ENCODE measurements at places on chromosomes 1 and 21.
A peak's percentile ranks its signal among the peaks of the same experiment; 100 is the strongest.

- DNase-seq: no peak
Observed at GRCh38 chr1:91621907-91622306, 121.3 kb downstream of the CDC7 start.

DNA sequence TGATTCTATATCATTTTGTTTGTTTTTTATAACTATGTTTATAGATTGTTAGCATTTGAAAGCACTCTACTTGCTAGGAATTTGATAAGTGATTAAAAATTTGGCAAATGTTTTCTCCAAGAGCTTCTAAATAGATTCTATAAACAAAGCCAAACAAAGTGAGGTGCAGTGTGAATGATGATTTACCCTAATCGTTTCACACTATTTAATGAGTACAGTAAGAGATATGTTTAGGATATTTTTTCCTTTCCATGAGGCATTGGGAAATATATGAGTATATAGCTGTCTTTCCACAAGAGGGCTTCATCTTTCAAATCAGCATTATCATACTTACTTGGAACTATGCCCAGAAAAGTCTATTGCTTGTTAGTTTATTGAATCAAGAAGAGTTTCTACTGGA, 277.0 kb upstream of the BRINP3 start:
- DNase-seq: peak; percentile 3

- no peak for DNase-seq
Observed at GRCh38 chr1:156857532-156857931, 1.4 kb downstream of the INSRR start.

DNA sequence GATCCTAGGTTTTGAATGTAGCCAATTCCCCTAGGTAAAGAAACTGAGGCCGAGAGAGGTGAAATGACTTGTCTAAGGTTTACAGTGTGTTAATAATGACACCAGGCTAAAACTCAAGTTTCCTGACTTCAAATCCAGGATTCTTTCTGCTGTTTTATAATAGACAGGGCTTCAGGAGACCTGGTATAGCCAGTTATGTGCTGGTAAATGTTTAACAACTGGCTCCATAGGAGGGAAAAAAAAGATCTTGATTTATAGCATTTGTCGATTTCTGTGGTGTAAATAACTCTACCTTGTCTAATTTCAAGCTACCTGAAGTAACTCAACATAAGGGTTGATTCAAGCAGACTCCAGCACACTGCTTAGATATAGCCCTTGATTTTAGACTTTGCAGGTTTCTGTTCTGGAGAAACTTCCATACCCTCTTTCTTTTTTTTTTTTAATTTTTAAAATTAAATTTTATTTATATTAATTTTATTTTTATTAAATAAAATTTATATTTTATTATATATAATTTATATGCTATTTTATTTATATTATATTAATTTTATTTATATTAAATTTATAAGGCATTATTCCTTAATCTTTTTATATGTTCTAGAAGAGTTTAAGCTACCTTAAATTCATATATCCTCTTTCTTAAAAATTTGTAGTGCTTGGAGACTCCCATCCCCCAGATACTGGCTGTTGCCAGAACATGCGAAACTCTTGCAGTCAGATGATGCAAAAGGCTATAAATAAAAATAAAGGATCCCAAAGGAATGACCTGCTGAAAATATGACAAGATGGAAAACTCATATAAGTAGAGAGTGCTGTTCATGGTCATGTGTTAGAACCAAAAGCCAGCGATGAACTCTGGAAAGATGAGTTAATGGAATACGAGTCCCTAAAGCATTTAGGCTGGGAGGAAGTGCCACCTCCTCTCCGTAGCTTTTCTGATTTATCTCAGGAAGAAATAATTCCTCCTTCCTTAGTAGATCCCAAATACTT, 35.4 kb upstream of the SRSF10 start:
- no peak for DNase-seq

GRCh38 chr1:100631015-100631551, 88.5 kb upstream of the VCAM1 start:
- no peak for DNase-seq

DNA sequence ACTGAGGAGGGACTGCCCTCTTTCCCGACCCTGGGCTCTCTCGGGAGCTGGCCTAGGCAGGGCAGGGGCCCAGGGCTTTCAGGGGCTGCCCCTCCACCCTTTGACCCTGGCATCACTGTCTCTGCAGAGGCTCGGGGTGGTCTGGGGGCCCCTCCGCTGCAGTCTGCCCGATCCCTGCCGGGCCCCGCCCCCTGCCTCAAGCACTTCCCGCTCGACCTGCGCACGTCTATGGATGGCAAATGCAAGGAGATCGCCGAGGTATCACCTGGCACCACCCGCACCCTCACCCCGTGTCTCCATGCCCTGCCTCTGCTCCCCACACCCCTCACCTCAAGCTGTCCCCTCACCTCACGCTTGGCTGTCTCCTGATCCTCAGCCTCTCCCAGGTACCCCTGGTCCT, 5.5 kb downstream of the AMPD2 start:
- DNase-seq: no peak

- DNase-seq: no peak
Observed at GRCh38 chr1:175138579-175138978, 54.0 kb downstream of the KIAA0040 start.

- no peak for DNase-seq
Observed at GRCh38 chr21:22280851-22281250, 1282.6 kb downstream of the NCAM2 start.

DNA sequence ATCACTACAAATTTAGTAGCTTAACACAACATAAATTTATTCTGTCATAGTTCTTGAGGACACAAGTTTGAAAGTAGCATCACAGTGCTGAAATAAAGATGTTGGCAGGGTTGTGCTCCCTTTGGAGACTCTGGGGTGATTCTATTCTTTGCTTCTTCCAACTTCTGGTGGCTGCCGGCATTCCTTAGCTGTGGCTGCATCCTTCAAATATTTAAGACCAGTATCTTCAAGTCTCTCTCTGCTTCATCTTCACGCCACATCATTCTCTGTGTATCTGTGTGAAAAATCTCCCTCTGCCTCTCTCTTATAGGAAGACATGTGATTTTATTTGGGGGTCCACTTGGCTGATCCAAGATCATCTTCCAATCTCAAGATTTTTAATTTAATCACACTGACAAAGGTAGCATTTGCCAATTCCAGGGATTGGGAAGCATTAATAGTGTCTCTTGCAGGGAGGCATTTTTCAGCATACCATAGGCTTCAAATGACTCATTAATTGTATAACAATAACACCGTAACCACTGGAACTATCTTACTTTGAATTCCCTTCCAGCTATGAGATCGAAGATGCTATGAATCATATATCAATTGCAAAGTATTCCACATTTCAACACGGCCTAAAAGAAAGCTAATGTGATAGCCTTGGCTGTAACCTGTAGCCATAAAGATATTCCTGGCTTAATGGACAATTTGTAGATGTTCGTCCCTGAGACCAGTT, 74.6 kb downstream of the DPT start:
- DNase-seq: no peak

- no peak for DNase-seq
Observed at GRCh38 chr1:10744029-10744428, 52.4 kb downstream of the CASZ1 start.

- DNase-seq: no peak
Observed at GRCh38 chr1:110055493-110056284, 14.8 kb downstream of the ALX3 start.

DNA sequence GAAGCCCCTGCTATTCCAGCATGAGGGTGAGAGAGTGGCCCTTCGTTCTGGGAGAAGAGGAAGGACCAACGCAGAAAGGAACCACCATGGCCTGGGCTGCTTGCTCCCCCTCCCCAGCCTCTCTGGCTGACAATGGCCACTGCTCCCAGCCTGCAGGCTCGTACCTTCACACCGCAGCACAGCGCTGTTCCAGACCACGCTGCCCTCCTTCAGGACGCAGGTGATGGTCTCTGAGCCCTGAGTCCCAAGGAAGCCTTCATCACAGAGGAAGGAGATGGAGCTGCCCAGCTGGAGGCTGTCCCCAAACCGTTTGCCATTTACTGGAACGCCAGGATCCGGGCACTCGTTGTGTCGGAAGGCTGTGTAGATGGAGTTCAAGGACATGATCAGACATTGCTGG, 124.9 kb upstream of the HMGB4 start:
- DNase-seq: no peak

DNA sequence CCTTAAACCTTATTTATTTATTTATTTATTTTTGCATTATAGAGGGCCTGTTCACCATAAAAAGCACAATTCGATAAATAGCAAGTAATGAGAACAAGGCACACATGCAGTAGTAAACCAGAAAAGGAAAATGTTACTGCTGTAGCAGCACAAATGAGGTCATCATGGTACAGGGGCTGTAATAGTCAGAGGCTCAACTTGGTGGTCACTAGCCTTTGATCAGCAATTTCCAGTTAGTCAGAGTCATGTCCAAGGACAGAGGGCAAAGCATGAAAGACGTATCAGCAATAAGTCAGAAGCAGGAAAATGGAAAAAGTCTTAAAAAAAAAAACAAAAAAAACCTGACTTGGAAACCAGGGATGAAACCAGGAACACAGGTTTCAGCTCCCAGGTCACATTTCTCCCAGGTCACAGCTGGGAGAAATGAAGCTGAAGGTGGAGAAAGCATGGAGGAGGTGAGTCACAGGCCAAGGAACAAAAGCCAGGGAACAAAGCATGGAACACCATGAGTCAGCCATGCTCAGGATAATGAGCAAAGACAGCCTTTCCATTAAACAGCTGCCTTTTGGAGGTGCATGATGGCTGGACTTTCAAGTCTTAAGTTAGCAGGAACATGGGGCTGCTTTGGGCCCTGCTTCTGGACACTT, 556.3 kb downstream of the LTN1 start:
- no peak for DNase-seq

- no peak for DNase-seq
Observed at GRCh38 chr1:234253732-234254131, 119.5 kb upstream of the COA6 start.

DNA sequence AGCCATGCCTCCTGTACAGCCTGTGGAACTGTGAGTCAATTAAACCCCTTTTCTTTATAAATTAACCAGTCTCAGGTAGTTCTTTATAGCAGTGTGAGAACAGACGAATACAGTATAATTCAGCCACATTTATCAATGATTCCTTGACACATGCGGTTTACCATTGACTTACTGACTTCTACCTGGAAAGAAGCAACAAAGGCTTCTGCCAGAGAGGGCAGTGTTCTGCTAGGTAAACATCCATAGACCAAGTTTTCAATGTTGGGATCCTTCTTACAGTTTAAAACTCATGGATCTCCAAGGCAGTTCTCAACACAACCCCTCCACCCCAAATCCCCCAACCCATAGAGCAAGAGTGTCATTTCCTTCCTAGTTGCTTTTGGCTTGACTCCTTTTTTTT, 150.6 kb downstream of the ZNF648 start:
- DNase-seq: no peak

- no peak for DNase-seq
Observed at GRCh38 chr1:188499690-188500089, 1670.9 kb downstream of the PLA2G4A start.

DNA sequence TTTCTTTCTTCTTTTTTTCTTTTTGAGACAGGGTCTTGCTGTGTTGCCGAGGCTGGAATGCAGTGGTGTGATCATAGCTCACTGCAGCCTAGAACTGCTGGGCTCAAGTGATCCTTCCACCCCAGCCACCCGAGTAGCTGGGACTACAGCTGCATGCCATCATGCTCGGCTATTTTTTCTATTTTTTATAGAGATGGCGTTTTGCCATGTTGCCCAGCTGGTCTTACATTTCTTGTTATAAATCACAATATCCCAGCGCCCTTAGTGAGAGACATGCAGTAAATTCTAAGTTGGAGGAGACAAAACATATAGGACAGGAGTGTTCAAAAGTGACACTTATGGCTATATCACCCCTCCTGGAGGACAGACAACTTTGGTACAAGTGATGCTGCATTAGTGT, 31.3 kb upstream of the ACTN2 start:
- peak; percentile 18 for DNase-seq

DNA sequence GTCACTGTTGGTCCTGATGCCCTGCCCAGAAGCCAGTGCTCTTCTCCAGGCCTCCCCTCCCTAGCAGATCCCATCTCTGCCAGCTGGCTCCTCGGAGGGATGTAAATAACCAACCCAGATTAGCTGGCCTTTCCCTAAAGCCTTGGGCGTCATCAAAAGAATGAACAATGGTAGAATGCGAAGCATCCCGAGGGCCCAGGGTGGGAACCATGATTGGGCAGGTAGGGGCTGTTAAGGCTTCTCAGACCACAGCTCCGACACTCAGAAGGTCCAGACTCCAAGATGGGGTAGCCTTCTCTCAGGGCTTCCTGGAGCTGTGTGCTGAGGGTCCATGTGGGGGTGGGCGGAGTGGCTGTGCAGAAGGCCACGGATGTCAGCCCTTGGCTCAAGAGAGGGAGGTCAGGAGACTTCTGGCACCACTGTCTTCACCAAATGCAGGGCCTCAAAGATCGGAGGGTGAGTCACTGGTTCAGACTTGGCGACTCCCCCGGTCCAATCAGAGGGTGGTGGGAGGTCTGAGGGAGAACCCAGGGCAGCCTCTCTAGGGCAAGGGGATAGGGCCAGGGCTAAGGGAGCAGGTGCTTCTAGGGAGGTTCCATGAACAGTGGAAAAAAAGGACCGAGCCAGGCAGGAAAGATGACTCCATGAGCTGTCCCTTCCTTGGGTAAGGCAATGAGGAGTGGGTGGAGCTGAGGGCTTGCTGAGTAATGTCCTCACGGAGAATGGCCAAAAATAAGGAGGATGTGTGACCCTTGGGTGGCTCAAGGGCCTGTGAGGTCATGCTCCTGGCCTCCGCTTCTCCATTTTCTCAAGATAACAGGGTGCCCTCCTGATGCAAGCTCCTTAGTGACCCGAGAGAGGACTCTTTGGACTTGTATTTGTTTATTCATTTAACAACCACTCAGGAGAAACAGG, 58.4 kb upstream of the EPS8L3 start:
- no peak for DNase-seq

DNA sequence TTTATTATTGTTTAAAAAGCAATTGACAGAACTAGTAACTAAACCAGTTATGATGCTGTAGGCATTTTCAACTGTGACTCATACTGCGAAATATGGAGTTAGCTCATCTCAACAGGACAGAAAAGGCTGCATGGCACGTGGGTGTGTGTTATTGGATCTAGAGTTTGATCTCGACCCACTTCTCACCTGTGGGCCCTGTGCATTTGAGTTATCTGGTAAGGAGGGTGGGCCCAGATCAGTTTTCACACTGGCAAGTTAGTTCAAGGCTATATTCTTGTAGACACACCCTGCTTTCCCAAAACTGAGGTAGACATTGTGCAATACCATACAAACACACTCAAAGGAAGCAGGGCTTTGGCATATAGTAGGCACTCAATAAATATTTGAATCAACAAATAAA, 71.3 kb upstream of the PRDX6 start:
- DNase-seq: no peak

- no peak for DNase-seq
Observed at GRCh38 chr1:112342558-112342957, 53.5 kb upstream of the CTTNBP2NL start.
